Ascending aorta (tissue), 2 donors: ENCODE measurements at places on chromosomes 6 and 20. TPM values are rescaled to one million over a fixed set of nuclear protein-coding genes. Genes with fewer than 3 reads are reported as not detected.
A peak's percentile ranks its signal among the peaks of the same experiment; 100 is the strongest.

ULBP2 gene
- not detected for total RNA-seq

GRCh38 chr6:72748759-72749158 is 126.9 kb downstream of the KCNQ5 start:
- no peak overlapping the region for H3K27ac ChIP-seq
- peaks cover 5% of the 10 kb centered on the region for H3K4me1 ChIP-seq
- DNase-seq, result no peak
- H3K27me3 ChIP-seq, result no peaks in the 10 kb centered on the region

- DNase-seq, result no peak
- no peaks in the 10 kb centered on the region for H3K27me3 ChIP-seq
- no peak overlapping the region for H3K27ac ChIP-seq
- H3K4me1 ChIP-seq, result peaks cover 3% of the 10 kb centered on the region
These were observed 8.5 kb downstream of the IYD start for GRCh38 chr6:150377211-150377781.

- peaks cover 7% of the 10 kb centered on the region for H3K4me1 ChIP-seq
- H3K27me3 ChIP-seq, result no peaks in the 10 kb centered on the region
- H3K36me3 ChIP-seq, result peaks cover under 1% of the 10 kb centered on the region
- H3K27ac ChIP-seq, result peak overlapping the region; percentile 12
These were observed 3.1 kb downstream of the MAP1LC3A start for GRCh38 chr20:34561661-34562060.

DNAH8 gene
- total RNA-seq, result not detected

HTR1E gene
- total RNA-seq, result not detected

- H3K27ac ChIP-seq, result peak overlapping the region; percentile 59
- no peaks in the 10 kb centered on the region for H3K4me1 ChIP-seq
- no peak overlapping the region for H3K4me3 ChIP-seq
- H3K36me3 ChIP-seq, result no peaks in the 10 kb centered on the region
- no peaks in the 10 kb centered on the region for H3K27me3 ChIP-seq
- DNase-seq, result no peak
These were observed 36.2 kb upstream of the ZMYND8 start for GRCh38 chr20:47392721-47393073.
